Fibroblast of skin of scalp (primary cell): ENCODE measurements at places on chromosomes 11 and 22.
A peak's percentile ranks its signal among the peaks of the same experiment; 100 is the strongest.

DNA sequence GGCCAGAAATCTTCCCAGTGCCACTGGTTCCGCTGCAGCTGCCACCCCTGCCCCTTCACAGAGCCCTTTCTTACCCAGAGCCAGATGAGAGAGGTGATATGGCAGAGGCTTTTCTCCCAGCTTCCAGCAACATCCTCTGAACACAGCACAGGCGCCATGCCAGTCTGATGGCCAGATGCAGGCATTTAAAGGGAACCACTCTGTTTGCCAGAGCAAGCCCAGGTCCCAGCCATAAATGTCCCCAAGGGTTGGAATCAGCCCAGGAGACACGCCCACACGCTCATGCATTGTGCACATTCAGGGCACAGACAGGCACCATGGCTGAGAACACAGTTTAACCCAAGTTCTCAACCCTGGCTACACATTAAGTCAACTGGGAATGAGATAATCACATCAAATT lies 114.3 kb upstream of the CSNK2A3 start:
- DNase-seq, result no peak

- no peak for DNase-seq
Observed at GRCh38 chr11:108223348-108224149, 682 bp downstream of the ATM start.

GRCh38 chr11:78925387-78925786 lies 350.7 kb upstream of the NARS2 start:
- DNase-seq, result no peak

DNA sequence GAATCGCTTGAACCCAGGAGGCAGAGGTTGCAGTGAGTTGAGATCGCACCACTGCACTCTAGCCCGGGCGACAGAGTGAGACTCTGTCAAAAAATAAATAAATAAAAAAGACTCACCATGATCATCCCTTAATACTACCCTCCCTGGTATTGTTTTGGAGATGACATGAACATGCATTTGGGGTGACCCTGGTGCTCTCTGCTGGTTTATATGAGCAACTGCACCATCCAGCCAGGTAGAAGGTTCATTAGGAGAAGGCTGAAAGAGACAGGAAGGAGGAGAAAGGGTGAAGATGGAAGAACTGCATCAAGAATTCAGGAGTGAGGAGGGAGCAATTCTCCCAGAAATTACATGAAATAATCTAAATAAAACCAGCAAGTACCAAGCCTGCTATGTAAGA lies 37.8 kb downstream of the SLC5A1 start:
- DNase-seq, result peak; percentile 53

DNA sequence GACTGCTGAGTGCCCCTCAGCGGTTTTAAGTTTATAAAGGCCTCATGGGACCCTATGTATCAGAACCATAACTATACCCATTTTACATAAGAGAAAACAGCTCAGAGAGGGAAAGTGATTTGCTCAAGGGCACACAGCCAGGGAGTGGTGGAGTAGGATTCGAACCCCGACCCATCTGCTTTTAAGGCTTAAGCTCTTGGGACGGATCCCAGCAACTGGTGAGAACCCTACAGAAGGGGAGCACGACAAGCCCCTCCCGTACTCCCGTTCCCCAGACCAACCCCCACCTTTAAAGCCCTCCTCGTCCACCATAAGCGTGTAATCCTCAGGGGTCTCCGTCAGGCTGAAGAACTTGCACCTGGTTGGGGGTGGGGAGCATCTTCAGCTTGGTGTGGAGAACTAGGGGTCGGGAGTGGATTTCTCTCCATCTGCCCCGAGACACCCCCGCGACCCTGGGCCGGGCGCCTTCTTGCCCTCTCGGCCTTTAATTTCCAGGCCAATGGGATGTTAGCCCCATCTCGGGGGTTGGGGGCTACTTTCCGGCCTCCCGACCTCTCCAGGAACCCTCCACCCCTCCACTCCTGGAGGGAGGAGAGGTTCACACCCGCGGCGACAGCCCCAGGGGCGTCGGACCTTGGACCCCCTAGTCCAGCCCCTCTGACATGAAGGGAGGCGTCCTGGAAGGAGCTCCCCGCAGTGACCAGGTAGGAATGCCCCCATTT lies 725 bp downstream of the CASTOR1 start:
- no peak for DNase-seq
